Cardiac fibroblast (primary cell): ENCODE measurements at places on chromosomes 16 and 17.
A peak's percentile ranks its signal among the peaks of the same experiment; 100 is the strongest.

- DNase-seq, result no peak
These were observed 4.9 kb downstream of the FMNL1 start for GRCh38 chr17:45226576-45226975.

GRCh38 chr16:64481497-64481896 lies 640.4 kb downstream of the CDH11 start:
- no peak for DNase-seq

- DNase-seq, result peak; percentile 21
These were observed 732 bp downstream of the TNRC6A start for GRCh38 chr16:24729951-24730815.

DNA sequence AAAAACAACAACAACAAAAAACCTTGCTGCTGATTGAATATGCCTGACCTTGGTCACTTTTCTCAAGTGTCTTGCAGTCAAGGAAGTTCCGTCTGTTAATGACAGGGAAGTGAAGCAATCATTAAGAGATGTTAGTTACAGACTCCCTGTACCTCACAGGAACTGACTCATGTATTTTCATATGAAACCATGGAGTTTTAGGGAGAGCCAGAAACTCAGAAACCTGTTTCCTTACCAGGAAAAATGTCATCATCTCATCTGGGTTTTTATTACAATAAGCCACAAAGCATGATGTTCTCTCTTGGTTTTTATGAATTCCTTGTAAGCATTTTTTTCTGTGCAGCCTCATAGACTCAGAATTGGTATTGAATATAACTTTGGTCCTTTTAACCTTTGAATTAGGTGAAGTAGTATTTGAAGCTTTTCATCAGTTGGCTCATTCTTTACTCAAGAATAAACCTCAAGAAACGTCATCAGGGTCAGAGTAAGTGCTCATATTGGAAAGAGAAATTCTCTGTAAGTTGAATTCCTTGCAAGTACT lies 10.3 kb downstream of the LYRM1 start:
- DNase-seq, result peak; percentile 96

DNA sequence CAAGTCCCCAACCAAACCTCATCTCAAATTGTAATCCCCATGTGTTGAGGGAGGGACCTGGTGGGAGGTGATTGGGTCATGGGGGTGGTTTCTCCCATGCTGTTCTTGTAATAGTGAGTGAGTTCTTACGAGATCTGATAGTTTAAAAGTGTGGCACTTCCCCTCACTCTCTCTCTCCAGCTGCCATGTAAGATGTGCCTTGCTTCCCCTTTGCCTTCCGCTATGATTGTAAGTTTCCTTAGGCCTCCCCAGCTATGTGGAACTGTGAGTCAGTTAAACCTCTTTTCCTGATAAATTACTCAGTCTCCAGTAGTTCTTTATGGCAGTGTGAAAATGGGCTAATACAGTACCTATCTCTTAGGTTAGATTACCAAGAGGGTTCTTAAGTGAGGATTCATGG lies 5.8 kb downstream of the PMFBP1 start:
- no peak for DNase-seq

DNA sequence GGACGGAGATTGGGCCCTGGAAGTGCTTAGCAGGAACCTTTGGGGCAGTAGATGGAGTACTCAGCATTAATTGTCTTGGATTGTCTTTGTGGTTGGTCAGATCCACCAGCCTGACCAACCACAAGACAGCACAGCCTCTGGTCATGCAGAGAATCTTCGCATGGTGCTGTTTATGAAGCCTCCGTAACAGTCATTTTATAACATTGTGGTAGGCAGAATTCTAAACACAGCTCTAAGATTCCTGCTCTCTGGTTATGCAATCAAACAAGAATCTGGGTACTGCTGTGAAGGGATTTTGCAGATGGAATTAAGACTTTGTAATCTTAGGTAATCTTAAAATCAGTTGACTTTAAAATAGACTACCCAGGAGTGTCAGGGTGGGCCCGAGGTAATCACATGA lies 312.2 kb upstream of the GOT2 start:
- no peak for DNase-seq

DNA sequence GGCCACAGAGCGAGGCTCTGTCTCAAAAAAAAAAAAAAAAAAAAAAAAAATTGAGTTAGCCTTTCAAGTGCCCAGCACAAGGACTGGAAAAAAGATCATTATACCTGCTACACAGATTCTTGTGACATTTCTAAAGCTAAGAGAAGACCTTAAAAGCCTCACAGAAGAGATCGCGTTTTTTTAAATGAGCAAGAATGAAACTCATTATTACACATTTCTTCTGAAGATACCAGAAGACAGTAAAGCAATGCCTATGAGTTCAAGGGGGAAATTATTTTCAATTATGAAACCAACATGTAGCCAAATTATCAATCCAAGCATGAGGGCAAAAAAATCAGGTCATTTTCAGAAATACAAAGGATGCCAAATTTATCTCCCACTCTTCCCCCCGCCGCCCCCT lies 56.8 kb downstream of the MED13 start:
- DNase-seq, result no peak

- peak; percentile 21 for DNase-seq
These were observed 40.2 kb downstream of the MED13 start for GRCh38 chr17:62024866-62025265.

GRCh38 chr17:72118335-72119076 lies 2.3 kb upstream of the SOX9 start:
- DNase-seq, result peak; percentile 91

DNA sequence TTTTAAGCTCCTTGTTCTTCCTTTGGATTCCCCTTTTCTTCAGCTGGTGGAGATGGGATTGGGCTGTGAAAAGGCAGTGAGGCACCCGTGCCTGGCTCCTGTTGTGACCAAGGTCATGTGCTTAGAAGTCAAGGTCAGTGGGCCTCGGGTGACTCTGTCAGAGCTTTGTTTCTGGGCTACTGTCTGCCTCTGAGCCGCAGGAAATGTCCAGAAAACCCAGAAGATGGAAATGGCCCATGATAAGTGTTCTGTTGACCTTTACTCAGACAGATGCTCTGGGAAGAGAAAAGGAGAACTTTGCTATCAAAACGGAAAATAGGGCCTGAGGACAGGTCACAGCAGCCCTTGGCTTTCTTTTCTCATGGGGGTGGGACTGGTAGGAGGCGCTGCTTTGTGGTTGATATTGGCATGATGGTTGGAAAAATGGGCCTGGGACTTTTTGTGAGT lies 2.9 kb downstream of the ABCC1 start:
- DNase-seq, result no peak

- DNase-seq, result peak; percentile 9
These were observed 57.9 kb upstream of the FOXF1 start for GRCh38 chr16:86452451-86452850.

- DNase-seq, result no peak
These were observed 681 bp downstream of the TMEM102 start for GRCh38 chr17:7435676-7436555.

DNA sequence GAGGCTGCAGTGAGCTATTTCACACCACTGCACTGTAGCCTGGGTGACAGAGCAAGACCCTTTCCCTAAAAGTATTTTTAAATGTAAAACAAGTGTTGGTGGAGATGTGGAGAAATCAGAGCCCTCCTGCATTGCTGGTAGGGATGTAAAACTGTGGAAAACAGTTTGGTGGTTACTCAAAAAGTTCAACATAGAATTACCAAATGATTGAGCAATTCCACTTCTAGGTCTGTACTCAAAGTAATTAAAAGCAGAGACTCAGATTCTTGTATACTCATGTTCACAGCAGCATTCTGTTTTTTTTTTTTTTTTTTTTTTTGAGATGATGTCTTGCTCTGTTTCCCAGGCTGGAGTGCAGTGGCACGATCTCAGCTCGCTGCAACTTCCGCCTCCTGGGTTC lies 141.8 kb downstream of the PITPNC1 start:
- no peak for DNase-seq

GRCh38 chr17:79815836-79816461 lies 19.1 kb upstream of the CBX8 start:
- DNase-seq, result no peak

GRCh38 chr17:45031231-45032173 lies 19.9 kb downstream of the DCAKD start:
- no peak for DNase-seq

- no peak for DNase-seq
These were observed 90.2 kb upstream of the TOB1 start for GRCh38 chr17:50956409-50956749.

DNA sequence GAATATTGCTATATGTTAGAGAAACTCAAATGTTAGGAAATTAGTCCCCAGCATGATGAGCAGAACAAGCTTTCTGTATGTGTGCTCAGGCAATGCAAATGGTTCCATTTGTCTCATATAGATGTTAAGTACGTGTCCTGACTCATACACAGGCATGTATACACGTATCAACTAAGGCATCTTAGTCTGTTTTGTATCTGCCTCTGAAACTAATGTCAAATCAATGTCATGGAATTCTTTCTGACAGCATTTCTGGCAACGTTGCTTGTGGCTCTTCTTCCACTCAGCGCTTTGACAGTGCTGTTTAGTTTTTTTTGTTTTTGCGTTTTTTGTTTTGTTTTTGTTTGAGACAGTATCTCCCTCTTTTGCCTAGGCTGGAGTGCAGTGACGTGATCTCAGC lies 111.9 kb downstream of the CNTNAP4 start:
- no peak for DNase-seq

GRCh38 chr17:51006601-51007000 lies 114.1 kb downstream of the SPAG9 start:
- DNase-seq, result peak; percentile 49

GRCh38 chr17:4605826-4606225 lies 21.5 kb downstream of the SMTNL2 start:
- DNase-seq, result peak; percentile 54
